ENCODE measurements at places on chromosomes 3 and 15. TPM values are rescaled to one million over a fixed set of nuclear protein-coding genes. Genes with fewer than 3 reads are reported as not detected.

DNA sequence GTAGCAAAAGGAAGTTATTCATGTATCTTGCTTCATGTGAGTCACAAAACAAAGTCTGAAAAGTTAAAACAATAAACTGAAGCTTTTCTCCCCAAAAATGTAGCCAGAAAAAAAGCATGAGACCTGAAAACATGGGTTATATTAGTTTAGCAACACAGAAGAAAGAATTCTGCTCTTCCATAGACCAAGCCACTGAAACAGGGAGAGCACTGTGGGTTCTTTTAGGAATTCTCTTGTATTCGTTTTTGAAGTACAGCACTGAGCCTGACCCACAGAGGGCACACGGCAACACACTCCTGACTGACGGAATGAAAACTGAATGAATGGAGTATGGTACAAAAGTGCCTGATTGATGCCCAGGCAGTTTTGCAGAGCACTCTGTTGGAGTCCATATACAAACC is 66.6 kb downstream of the TM4SF4 start:
- H3K27ac ChIP-seq: peak overlapping the region; percentile 25
- H3K27me3 ChIP-seq: no peaks in the 10 kb centered on the region
- H3K4me1 ChIP-seq: no peaks in the 10 kb centered on the region

GRCh38 chr3:195160257-195160898 is 110.6 kb downstream of the XXYLT1 start:
- H3K27me3 ChIP-seq: no peaks in the 10 kb centered on the region
- no peaks in the 10 kb centered on the region for H3K36me3 ChIP-seq
- H3K4me3 ChIP-seq: no peak overlapping the region
- H3K27ac ChIP-seq: no peak overlapping the region
- peak; percentile 19 for DNase-seq
- H3K4me1 ChIP-seq: 0 out of 2 replicates have a peak, but pooled peaks cover 7% of the 10 kb centered on the region

GRCh38 chr15:72237029-72237852 is 6.3 kb upstream of the PKM start:
- H3K4me1 ChIP-seq: peaks cover 61% of the 10 kb centered on the region
- H3K27me3 ChIP-seq: no peaks in the 10 kb centered on the region
- H3K4me3 ChIP-seq: peak overlapping the region; percentile 86
- peak; percentile 92 for DNase-seq

DNA sequence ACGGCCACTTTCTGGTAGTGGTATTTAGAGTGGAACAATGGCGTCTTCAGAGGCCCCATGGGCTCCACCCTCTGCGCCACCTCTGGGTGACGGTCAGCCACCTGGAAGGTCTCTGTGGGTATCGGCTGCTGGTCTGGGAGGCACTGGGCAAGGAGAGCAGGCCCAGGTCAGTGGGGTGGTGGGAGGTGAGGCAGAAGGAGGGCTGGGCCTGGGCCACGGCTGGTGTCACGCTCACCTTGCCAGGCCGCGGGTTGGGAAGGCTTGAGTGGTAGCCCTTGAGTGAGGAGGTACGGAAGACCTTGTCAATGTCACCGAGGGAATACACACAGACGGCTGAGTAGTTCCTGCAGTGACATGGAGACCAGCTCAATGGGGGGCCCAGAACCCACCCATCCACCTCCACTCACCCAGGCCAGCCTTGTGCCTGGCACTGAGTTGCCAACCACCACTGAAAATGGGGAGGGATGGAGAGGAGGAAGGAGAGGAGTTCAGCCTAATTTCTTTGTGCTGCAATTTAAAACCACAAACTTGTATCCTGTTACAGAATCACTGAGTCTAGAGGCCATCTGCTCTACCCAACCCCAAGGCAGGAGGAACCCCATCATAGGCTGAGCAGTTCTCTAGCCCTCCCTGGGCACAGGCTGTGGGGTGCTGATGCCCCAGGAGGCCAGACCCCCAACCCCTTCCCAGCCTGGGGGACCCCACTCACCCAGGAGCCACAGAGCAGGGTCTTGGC is 19.0 kb downstream of the SEMA7A start:
- no peaks in the 10 kb centered on the region for H3K36me3 ChIP-seq
- no peak for DNase-seq
- H3K4me3 ChIP-seq: no peak overlapping the region
- H3K4me1 ChIP-seq: peaks cover 7% of the 10 kb centered on the region

The SERP1 gene
- 113 TPM for total RNA-seq

The SI gene
- total RNA-seq: not detected

All from PC-9 (cell line).